CMK (cell line): ENCODE measurements at places on chromosomes 6 and 20.

DNA sequence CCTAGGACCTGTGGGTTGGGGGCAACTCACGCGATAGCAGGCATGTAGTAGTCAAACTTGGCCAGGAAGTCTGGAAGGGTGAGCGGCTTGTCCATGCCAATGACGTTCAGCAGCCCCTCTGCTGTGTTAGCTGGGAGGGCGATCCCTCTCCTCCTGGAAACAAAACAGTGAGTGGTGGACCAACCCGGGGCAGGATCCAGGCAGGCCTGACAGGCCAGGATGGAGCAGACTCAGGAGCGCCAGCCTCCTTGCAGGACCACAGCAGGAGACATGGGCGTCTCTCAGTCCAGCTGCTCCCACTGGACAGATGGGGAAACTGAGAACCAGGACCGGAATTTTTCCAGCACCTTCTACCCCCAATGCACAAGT lies 22.5 kb downstream of the ADA start:
- DNase-seq: no peak

DNA sequence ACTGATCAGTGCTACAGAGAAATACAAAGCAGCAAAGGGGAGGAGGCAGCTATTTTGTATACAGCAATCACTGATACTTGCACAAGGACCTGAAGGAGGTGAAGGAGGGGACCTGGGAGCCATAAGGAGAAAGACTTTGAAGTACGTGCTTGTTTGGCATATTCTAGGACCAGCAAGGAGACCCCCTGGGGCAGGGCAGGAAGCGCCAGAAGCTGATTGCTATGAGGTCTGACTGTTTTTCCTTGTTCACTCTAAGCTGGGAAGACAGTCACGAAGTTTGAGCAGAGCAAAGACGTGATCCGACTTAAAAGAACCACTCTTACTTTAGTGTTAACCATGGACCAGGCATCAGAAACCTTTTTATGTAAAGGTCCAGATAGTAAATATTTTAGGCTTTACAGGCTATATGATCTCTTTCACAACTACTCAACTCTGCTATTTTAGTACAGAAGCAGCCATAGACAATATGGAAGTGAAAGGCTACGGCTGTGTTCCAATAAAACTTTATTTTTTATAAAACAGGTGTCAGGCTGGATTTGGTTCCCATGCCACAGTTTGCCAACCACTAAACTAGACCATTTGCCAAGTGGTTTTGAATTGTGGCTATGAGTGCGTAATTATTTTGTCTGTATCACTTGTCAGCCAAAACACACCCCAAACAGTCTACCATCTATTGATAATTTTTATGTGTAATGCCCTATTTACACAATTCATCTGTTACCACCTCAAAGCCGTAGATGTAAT lies 217.9 kb downstream of the PRL start:
- DNase-seq: no peak

DNA sequence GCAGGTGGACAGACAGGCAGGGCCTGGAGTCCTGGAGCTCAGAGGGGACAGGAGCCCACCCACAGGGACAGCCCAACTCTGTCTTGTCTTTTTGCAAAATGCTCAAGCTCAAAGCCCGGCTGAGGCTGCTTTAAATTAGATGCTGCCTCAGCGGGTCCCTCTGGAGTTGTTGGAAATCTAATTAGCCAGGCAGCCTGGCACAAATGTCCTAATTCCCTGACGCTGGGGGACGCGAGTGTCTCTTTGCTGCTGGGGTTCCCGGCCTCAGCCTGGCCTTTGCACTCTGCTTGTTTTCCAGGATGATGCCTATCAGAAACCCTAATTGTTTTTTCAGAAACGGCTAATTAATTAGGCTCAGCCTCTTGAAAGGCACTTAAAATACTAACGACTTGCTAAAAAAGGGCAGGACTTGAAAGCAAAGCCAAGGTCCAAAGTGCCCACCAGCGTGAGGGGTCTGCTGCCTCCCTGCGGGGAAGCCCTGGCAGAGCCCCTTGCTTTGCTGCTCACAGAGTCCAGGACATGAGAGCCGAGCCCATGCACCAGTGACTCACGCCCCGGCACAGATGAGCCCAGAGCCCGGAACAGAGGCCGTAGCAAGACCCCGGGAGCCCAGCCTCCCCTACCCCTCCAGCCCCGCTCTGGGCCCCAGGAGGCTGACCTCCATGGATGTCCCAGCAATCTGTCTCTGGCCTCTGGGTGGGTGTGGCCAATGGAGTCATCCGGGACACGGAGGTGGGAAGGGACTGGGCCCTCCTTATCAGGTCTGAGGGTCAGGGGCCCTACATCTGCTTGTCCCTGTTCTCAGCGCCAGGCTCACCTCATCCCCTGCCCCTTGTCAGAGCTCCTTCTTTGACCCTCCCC lies 46.0 kb upstream of the BHLHE23 start:
- DNase-seq: no peak

GRCh38 chr6:166474721-166475565 lies 92.2 kb upstream of the MPC1 start:
- DNase-seq: no peak

DNA sequence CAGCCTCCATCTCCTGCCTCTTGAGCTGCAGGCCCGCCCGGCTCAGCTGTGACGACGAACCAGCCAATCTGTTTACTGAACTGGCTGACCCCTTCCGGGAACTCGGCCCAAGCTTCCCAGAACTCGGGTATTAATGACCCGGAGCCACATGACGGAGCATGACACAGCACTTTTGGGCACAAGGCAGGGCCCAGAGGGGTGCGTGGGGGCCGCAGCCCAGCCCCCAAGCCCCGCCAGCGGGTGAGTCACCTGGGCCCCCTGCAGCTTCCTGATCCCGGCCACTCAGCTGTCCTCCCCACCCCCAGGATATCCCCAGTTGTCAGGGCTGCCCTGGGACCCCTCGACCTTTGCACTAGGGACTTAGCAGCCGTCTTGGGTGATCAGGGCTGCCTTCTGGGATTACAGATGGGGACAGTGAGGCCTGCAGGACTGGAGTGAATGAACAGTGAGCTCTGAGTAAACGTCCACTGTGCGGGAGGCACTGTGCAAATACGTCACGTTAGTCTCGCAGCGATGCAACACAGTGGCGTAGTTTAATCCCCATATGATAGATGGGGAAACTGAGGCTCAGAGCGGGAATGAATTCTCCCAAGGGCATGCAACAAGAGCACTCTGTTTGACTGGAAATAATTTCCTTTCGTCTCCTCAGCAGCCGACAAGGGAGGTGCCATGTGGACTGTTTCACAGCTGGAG lies 102.1 kb downstream of the CEBPB start:
- DNase-seq: peak; percentile 94

DNA sequence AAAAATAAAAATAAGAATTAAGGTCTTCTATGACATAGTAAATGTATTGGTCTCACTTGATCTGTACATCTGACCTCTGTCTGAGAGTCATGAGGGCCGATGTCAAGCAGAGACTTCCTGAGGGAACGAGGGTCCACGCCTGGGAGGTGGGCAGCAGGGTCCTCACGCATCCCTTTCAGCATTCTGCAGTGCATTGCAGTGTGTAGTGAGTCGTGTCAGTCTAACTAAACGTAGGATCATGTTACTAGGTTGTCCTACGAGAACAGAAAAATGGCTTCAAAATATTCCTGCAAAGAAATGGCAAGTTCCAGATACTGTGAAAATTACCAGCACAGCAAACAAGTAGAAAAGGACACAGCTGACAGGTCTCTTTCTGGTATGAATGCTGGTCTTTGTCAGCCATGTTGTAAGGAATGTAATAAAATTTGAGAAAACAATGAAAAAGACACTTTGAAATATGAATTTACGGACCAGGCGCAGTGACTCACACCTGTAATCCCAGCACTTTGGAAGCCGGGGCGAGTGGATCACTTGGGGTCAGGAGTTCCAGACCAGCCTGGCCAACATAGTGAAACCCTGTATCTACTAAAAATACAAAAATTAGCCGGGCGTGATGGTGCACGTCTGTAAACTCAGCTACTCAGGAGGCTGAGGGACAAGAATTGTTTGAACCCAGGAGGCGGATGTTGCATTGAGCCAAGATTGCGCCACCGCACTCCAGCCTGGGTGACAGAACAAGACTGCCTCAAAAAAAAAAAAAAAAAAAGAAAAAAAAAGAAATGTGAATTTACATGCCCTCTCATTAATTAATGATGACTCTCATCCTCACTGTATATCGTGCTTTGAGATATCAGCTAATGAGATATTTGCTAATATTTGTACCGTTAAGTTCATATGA lies 2.4 kb upstream of the AHCY start:
- DNase-seq: no peak

DNA sequence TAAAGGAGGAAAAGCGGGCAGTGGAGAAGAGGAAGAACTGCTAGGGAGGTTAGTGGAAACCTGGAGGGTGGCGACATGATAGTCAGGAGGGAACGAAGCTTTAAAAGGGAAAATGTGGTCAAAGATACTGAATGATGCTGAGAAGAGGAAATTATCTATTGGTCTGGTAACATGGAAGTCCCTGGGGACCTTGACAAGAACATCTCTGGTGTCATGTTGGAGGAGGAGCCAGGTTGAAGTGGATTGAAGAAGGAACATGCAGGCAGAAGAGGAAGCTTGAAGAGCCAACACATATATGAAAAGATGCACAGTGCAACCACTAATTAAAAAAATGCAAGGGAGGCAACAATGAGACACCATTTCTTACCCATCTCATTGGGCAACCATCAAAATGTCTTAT lies 251.9 kb upstream of the RNF24 start:
- no peak for DNase-seq

- no peak for DNase-seq
Observed at GRCh38 chr20:46619445-46619844, 31.8 kb downstream of the SLC13A3 start.

DNA sequence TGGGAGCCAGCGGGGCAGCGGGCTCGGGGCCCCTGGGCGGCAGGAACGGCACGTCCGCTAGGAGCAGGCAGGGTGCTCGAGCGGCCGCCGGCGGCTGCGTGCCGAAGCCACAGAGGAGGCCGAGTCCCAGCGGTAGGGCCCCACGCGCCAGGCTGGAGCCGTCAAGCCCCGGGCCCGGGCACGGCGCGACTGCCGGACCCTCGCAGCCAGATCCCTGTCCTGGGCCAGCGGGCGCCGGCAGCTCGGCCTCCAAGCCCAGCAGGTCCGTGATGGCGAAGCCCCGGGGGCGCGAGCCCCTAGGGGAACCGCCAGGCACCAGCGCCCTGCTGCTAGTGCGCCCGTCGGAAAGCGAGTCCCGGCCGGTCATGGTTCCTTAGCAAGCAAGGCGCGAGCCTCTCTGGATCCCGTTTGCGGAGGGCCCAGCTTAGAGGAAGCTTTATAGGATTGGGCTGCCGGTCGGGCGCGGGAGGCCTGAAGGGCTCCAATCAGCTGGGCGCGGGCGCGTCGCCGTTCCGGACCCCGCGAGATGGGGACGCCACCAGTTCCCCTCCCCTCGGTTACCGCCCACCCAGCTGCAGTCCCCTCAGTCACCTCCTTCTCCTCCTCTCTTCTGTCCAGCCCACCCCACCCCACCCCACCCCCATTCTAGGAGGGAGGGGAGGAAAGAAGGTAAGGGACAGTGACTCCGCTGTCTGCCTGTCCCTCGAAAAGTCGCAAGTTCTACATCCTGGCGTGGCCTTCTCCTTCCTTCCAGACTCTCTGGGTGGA lies at the start of gene VSX1:
VSX1 (minus strand) TSS at position 412 of the 768 bp plus-strand sequence; CDS start at position 367, 45 bp downstream.
- DNase-seq: no peak

DNA sequence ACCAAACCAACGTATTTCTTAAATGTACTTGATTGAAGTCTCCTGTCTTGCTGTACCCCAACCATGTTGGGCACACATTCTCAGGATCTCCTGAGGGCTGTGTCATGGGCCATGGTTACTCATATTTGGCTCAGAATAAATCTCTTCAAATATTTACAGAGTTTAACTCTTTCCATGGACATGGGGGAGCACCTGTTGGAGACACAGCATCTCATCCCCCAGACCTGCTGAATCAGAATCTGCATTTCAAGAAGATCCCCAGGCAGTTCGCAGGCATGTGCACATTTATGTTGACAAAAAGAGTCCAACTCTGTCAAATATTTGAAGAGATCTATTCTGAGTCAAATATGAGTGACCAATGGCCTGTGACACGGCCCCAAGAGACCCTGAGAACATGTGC lies 24.5 kb downstream of the PIGT start:
- DNase-seq: no peak

- no peak for DNase-seq
Observed at GRCh38 chr20:55881204-55881603, 124.1 kb downstream of the CBLN4 start.

- DNase-seq: no peak
Observed at GRCh38 chr20:46367967-46368901, 38.2 kb downstream of the ELMO2 start.

DNA sequence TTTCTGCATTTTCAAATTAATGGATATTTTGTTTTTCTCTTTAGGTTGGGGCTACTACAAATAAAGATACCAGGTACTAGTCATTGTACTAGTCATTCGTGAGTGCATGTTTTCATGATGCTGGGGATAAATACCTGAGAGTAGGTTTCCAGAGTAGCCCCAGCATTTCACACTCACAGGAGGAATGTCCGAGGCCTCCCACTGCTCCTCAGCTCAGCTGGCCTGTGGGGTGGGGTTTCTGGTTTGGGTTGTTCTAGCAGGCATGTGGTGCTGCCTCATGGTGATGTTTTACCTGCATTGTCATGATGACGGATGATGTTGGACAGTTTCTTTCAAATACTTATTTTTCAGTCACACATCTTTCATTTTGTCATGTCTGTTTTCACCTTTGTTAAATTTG lies 144.5 kb downstream of the SMOC2 start:
- DNase-seq: no peak

DNA sequence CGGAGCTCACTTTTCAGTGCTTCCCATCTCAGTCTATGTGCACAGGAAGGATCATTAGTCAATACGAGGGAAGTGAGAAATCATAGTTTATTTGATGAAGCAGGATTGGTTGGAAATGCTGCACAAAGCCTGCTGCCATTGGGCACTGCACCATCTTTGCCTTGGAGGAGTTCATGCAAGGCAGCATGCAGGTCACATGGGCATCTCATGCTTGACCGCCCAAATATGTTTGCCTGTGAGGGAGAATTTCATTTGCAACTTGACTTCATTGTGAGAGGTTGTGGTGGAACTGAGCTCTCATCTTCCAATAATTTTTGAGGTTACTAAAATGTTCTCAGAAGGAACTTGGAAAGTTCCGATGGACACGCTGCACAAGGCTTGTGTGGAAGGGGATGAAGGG lies 83.9 kb upstream of the SYNDIG1 start:
- DNase-seq: no peak

DNA sequence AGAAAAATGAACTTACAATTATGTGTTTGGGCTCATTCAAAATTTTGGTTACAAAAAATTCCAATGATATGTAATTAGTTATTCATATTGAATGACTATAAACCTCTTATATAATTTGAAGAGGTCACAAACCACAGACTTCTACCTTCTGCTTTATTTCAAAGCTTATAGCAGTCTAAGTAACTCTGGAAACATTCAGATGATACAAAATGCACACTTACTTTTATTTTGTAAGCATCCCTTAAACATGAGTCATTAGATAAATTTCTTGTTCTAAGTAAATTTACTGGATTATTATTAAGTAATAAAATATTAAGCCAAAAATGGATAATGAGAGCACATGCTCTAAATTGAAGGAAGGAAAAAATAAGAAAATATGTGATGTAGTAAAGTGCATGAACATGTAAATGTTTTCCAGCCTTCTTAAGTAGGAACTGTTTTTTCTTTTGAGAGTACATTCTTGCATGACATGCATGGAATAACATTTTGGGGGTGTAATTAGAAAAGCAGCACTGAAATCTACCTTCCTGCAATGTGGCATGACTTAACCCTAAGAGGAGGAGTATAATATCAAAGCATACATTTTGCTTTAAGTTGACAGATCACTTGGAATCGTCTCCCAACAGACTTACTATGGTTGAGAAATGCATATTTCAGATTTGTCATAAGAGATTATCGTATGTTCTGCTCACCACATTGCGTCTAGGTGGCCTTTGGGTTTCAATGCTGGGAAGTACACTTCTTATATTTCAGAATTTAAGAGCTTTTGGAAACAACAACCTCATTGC lies 372.7 kb upstream of the HSF2 start:
- DNase-seq: no peak

GRCh38 chr6:45666846-45667245 lies 289.1 kb upstream of the SUPT3H start:
- no peak for DNase-seq
